ENCODE measurements at places on chromosomes 13 and 19.

DNA sequence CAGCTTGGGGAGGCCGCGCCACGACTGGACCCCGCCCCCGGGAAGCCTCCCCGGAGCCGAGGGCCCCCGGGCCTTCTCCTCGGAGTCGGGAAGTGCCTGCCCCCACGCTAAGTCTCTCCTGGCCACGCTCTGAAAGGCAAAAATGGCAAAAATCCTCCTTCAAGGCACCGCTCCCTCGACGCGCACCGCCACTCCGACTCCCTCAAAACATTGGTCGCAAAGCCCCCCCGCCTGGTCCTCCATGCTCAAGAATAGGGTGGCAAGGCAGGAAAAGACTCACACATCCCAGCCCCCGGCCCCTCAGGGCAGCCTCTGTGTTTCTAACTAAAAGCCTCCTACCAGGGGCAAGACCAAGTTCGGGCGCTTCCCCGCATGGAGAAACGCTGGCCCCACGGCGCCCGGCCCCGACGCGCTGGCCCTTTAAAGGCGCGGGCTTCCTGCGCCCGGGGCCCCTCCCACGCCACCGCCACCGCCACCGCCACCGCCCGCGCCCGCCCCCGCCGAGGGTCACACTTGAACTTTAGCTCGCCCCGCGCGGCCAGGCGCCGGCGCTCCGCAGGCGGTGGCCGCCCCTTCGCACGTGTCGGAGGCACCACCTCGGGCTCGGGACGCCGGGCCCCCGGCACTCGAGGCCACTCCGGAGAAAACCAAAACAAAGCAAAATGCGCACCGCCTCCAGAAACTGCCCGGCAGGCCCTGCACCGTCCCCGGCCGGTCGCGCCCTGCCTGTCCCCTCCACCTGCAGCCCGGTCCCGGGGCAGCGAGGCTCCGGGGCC lies 1.9 kb downstream of the FOXO1 start:
- peak; percentile 74 for DNase-seq

DNA sequence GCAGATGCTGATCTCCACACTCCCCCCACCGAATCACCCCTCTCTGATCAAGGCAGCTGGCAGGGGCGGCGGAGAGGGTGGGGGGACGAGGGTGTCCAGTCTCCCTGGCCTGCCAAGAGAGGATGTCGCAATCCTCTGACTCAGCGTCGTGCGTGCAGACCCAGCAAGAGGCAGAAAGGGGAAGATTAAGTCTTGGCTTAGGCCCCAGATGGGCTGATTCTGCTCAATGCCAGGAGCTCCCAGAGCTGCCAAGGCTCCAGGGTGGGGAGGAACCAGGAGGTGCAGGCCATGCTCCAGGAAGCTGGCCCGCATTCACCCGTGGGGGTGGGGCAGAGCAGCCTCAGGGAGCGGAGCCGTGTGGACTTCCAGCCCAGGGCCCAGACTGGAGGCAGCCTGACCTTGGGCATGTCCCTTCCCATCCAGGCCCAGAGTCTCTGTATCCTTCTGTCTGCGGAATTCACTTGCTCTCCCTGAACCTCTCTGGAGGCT lies 6.6 kb upstream of the BCL3 start:
- peak; percentile 35 for DNase-seq

DNA sequence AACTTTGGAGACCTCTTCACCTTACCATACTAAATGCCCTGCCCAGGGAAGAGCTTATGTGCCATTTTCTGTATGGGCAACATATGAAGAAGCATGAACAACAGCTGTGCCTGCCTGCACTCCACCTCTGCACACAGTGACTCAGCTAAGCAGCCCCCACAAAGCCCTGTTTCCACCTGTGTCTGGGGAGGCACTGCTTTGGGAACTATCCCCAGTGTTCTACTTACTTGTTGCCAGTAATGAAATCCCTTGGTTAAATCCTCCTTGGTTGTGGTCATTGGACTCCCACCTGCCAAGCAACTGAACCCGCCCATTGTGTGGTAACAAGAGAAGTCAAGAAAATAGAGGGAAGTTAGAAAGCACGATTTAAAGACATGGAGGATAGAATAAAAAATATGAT lies 84.6 kb downstream of the NALCN start:
- no peak for DNase-seq

- DNase-seq, result no peak
Measured at GRCh38 chr13:99161512-99161911, 39.1 kb upstream of the UBAC2 start.

DNA sequence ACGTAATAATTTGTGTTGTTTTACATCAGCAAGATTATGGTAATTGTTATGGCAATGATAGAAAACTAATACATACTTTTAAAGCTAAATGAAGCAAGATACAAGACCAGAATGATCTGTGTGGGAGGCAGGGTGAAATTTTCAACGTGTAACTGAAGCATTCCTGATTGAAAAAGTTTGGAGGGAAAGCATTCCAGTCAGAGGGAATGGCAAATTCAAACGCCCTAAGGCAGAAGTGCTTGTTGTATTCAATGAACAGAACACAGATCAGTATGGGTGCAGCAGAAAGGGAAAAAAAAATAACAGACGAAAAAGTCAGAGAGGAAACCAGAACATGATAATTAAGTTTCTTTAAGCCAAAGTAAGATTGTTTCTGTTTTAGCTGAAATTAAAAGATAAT lies 928.5 kb upstream of the SLITRK1 start:
- DNase-seq, result no peak

GRCh38 chr19:1351381-1351851 lies 32.3 kb upstream of the NDUFS7 start:
- DNase-seq, result no peak

DNA sequence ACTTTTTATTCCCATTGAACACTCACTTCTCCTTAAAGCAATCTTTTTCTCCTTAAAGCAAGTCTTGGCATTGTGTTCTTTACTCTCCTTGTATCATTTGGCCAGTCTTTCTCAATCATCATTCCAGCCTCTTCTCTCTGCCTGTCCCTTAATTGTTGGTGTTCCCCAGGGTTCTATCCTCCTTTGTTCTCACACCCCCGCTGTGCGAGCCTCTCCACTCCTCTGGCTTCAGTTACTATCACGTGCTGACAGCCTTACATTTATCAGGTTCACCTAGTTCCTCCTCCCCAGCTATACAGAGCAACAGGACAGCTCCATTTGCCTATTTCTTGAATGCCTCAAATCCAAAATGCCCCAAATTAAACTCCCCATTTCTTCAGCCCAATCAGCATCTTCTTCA lies 24.6 kb downstream of the CYSLTR2 start:
- DNase-seq, result no peak

GRCh38 chr13:73428137-73428536 lies 369.3 kb downstream of the KLF5 start:
- no peak for DNase-seq

DNA sequence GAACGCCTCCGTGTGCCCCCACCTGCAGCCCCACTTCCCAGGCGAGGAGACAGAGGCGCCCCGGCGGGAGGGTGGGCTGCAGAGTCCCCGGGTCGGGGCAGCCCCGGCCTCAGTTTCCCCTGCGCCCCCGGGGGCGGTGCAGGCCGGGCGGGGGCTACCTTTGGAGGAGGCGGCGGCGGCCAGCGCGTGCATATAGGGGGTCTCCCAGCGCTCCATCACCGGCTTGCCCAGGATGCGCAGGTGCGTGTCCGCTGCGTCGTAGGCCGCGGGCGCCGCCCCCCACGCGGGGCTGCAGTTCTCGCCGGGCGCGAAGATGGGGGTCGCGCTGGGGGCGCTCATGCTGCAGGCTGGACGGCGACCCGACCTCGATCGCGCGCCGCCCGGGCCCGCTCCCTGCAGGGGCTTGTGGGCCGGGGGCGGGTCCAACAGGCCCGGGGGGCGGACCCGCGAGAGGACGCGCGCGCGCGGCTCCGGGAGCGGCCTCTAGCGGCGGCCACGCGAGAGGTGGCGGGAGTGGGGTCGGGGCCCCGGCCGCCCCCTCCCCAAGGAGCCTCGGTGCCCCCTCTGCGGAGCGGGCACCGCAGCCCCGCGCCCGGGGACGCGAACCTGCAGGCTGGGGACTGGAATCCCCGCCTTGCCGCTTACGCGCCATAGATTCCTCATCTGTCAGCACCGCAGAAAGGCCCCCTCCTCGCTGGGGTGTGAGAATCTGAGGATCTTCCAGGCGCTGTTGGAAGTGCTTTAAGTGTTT lies at the start of gene GAMT:
GAMT (minus strand) TSS at position 405 of the 751 bp plus-strand sequence; CDS start at position 339, 66 bp downstream.
- peak; percentile 63 for DNase-seq

- DNase-seq, result no peak
Measured at GRCh38 chr19:49771674-49772139, 4.9 kb downstream of the AP2A1 start.

DNA sequence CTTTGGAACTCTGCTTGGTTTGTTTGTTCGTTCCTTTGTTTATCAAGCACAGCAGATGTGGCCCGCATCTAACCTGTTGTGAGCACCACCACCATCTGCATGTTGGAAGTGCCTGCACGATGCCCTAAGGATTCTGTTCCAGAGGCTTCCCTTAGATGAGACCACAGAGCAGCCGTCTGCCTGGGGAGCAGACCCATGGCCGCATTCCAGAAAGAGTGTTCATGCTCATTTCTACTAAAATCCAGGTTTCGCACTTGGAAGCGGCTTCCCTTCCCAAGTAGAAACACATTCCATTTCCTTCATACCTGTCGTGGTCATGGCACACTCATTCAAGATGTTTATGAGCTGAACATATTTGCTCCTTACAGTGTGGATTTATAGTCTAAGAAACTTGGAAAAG lies 27.2 kb downstream of the COL4A2 start:
- no peak for DNase-seq

- DNase-seq, result peak; percentile 74
Measured at GRCh38 chr19:1513499-1514294, 878 bp upstream of the ADAMTSL5 start.

- DNase-seq, result no peak
Measured at GRCh38 chr13:40477623-40478608, 188.5 kb downstream of the FOXO1 start.

DNA sequence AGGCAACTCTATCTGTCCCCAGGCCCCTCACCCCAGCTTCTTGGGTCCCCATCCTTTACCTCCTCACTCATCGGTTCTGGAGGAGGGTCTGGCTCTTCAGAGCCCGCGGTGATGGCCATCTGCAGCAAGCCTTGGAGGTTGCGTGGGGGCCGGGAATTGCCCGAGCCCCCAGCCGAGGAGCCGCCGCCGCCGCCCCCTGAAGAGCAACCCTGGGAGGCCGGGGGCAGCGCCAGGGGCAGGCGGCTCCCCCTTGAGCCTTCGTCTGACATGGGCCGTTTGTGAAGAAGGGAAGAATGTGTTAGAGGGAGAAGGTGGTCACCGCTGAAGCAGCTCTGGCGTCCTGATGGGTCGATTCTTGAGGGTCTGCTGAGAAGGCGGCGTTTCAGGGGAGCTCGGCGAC lies 570 bp downstream of the HSPBP1 start:
- DNase-seq, result no peak

GRCh38 chr13:23629566-23630272 lies 59.5 kb downstream of the TNFRSF19 start:
- DNase-seq, result no peak

DNA sequence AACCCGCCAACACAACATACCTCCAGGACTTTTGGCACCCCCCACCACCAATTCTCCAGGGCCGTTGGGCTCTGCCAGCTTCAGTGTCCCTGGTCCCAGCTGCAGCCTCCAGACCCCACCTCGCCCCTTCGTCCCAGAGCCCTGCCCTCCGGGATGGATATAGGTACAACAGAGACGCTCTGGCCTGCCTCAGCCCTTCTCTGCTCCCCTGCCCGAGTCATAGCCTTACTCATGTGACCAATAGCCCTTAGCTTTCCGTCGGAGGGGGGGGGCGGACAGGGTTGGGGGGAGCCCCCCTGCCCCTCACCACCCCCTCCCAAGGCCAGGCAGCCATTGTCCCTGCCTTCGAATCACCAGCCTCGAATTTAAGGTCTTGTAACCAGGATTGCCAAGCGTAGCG lies 70.8 kb upstream of the NFIC start:
- no peak for DNase-seq

- no peak for DNase-seq
Measured at GRCh38 chr13:41978007-41978406, 17.1 kb upstream of the VWA8 start.

DNA sequence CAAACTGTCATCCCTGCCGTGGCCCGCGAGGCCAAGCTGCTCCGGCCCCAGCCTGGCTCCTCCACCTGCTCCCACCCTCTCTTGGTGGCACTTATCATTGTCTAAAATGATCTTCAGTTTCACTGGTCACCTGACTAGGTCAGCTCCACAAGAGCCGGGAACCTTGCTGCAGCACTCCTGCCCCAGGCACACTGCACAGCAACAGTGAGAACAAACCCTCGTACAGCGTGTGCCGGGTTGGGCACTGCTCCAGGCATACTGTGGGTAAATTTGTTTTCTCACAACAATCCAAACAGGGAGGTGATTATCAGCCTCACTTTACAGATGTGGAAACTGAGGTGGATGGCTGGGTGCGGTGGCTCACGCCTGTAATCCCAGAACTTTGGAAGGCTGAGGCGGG lies 8.9 kb downstream of the DEDD2 start:
- no peak for DNase-seq

DNA sequence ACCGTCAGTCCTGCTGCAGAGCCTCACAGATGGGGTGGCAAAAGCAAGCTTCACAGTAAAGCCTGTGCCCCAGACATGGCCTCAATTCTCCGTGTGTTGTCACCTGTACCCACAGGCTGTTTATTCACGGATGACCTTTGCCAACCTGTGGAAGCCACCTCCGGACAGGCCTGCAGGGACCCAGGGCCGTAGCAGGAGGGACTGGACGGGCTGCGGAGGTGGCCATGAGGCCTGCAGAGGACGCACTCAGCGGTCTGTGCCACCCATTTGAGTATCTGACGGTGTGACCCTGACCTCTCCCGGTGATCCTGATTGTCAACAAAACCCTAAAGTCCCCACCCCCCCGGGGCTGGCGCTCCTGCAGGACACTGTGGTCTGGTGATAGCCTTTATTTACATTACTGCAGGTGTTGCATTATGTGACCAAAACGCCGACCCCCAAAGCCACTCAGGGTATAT lies 7.8 kb upstream of the KLF16 start:
- DNase-seq, result no peak

DNA sequence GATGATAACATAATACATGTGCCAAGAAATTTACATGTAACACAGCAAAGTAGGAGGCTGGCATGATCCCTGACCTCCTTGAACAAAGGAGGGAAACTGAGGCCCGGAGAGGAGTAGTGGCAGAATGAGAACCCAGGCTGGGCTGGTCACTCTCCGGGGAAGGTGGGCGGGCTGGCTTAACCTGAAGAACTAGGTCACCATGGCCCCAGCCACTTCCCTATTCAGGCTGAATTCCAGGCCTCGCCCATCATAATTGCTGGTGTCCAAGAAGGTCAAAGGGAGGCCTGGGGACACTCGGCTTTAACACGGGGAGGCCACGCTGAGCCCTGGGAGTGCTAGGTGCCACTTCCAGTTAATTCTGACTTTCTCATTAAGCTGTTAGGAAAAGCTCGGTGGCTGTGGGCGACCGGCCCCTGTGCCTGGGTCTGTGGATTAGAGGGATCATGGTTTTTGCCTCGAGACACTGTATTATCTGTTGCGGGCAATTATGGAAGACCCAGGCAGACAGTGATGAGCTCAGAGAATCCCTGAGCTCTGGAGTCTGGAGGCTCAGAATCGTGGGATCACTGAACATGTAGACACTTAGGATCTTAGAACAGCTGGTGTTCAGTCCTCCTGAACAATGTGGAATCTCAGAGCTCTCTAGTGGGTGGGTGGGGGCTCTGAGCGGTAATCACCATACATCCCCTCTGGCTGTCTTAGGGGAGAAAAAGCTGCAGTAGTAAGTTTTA lies 5.0 kb upstream of the TINCR start:
- DNase-seq, result no peak
